NK-92 treated with Interleukin-12 subunit alpha and Interleukin-12 subunit beta, amount 100 ng/mL, for 24 hours (cell line): ENCODE measurements at places on chromosomes 5 and 9.

DNA sequence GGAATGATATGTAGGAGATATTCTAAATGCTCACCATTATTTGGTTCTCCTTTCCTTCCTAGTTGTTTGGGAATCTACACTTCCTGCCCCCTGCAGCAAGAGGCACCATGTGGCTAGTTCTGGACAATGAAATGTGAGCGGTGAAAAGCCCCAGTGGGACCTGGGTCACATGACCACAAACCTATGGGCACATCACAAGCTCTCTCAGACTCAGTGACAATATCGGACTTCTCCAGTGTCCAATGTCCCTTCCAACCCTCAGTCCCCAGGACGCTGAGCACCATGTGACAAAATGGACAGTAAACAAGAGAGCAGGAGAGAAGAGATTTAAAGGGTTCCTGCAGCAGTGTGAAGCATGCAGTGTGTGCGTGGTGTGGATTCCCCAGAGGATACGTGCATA lies 44.6 kb upstream of the FOXE1 start:
- DNase-seq: no peak

DNA sequence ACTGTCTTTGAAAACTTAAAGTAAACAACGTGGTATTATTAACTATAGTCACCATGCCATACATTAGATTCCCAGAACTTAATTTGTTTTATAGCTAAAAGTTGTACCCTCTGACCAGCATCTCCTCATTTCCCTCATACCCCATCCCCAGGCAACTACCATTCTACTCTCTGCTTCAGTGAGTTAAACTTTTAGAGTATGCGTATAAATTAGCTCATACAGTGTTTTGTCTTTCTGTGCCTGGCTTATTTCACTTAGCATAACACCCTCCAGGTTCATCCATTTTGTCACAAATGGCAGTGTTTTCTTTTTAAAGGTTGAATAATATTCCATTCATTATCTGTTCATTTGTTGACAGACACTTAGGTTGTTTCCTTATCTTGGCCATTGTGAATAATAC lies 14.2 kb downstream of the COMMD10 start:
- DNase-seq: no peak

- DNase-seq: no peak
Observed at GRCh38 chr5:9641806-9642355, 11.7 kb upstream of the TAS2R1 start.

- DNase-seq: no peak
Observed at GRCh38 chr9:30356221-30356620, 2028.2 kb upstream of the ACO1 start.

GRCh38 chr9:89812556-89813181 lies 207.9 kb downstream of the GADD45G start:
- DNase-seq: no peak

DNA sequence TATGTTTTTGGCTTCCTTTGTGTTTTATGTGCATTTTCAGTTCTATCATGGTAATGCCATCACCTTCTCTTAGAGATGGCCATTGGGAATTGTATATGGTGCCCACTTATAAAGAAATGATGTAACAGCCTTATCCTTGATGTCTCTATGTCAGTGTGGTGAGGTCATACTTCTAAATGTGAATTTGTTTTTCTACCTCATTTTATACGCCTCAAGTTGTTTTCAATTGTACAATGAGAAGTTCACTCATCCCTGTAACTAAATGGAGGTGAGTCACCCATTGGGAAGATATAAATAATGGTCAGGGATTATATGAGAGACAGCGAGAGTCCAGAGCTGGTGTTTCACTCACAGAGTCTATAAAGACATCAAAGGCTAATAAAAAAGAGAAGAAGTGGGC lies 402.4 kb downstream of the AGTPBP1 start:
- DNase-seq: no peak

DNA sequence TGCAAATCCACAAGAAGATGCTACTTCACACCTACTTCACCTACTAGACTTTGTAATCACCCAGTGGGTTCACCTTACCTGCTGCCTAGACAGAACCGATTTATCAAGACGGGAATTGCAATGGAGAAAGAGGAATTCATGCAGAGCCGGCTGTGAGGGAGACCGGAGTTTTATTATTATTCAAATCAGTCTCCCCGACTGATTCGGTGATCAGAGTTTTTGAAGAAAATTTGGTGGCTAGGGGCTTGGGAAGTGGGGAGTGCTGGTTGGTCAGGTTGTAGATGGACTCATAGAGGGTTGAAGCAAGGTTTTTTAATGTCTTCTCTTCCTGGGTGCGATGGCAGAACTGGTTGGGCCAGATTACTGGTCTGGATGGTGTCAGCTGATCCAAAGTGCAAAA lies 23.4 kb downstream of the SFXN1 start:
- DNase-seq: no peak

- DNase-seq: no peak
Observed at GRCh38 chr5:41932770-41933169, 7.7 kb downstream of the FBXO4 start.

- DNase-seq: no peak
Observed at GRCh38 chr5:104385906-104386305, 823.3 kb upstream of the NUDT12 start.

- no peak for DNase-seq
Observed at GRCh38 chr9:84838879-84839278, 169.3 kb downstream of the NTRK2 start.

DNA sequence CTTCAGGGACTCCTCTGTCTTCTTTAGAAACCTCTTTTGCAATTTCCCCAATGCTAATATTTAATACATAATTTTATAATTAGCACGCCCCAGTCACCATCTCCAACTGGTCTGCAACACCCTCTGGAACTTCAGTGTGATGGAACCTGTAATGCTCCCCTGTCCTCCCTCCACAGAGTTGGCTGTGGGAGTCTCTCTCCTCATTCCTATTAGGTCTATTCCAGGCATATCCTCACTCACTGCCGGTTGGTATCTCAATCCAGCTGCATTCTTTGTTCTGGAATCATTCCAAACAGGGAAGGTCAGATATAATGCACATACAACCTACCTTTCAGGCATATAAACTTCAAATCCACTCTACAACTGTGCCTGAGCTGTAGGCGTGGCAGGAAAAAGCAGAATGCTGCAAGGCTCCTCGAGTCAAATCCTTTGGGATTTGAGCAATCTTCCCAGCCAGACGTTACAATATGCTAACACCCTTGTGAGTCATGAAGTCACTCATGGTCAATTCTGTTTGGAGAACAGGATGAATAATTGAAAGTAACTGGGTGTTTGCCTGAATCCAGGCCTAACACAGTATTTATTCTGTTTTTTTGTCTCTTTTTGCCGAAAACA lies 293.8 kb downstream of the CWC27 start:
- DNase-seq: no peak

DNA sequence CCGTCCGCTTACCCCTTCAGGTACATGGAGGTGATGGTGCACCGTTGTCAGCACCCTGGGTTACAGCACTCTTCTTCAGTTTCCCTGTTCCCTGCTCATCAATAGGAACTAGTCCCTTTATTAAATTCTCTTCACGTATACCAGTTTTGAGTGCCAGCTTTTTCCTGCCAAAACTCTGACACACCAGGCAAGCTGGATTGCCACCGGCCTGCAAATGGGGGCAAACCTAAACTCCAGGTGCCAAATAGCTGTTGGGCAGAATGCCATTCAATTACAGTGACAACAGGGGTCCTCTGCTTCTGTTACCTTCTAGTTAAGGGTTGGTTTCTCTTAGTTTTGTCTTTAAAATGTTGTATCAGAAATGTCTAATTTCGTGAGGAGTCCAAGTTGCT lies 400.4 kb downstream of the OSTF1 start:
- DNase-seq: no peak

DNA sequence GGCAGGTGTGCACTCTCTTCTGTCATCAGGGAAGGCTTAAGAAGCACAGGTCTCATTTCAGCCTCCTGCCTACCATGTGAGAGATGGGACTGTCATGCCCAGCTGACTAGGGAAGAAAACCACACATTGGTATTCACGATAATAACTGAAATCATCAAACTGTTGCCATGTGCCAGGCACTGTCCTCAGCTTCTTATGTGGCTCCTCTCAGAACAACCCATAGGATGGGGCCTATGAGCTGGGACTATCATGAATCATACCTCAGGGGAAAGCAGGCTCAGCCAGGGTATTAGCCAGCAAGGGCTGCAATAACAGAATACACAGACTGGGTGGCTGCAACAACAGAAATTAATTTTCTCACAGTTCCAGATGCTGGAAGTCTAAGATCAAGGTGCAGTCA lies 3.3 kb downstream of the AFAP1L1 start:
- DNase-seq: no peak

DNA sequence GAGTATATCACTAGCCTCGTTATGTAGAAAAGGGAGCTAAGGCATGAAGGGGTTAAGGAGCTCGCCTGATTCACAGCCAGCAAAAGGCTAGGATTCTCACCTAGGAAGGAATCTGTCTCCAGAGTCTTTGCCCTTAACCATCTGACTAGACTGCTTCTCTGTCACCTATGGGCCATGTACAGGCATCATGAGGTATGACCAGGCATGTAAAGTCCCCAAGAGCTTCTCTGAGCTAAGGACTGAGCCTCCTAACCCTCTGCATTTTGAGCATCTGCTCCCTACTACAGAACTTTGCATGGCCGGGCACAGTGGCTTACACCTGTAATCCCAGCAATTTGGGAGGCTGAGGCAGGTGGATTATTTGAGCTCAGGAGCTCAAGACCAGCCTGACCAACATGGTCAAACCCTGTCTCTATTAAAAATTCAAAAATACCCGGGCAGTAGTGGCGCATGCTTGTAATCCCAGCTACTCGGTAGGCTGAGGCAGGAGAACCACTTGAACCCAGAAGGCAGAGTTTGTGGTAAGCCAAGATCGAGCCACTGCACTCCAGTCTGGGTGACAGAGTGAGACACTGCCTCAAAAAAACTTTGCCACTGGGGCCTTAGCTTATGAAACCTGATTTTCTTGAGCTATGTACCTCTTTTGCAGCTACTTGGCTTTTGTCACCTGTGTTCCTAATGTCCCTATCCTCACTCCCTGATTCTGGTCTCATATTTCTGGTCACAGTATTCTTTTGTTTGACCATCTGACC lies 33.2 kb upstream of the IL7R start:
- DNase-seq: no peak
